Activated CD8-positive, alpha-beta memory T cell treated with anti-CD3 and anti-CD28 coated beads, Interleukin-2, amount 10 ng/mL, durations not matched to agents 7 days and 5 days (primary cell): ENCODE measurements at places on chromosomes 11 and 22. TPM values are rescaled to one million over a fixed set of nuclear protein-coding genes. Genes with fewer than 3 reads are reported as not detected.

TRPC6 gene
- total RNA-seq: not detected

IGF2 gene
- total RNA-seq: not detected

OR8K3 gene
- not detected for total RNA-seq

TMEM132A gene
- 0.52 TPM for total RNA-seq

DNA sequence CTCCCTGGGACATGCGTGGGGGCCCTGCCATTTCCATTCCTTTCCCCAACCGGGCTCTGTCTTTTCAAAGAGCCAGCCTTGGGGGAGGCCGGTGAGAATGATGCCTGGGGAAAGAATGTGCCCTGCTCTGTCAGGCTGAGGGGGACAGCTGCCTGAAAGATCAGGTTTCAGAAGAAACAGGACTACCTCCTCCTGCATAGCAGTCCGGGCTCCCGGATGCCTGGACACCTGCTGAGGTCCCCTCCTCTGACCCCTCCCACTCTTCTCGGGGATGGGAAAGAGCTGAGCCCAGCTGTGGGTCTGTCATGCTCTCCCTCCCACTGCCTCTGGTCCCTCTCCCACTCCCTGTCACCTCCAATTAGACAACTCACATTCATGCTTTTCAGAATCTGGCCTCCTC, 41.8 kb upstream of the CDON start:
- DNase-seq: no peak

- DNase-seq: no peak
Observed at GRCh38 chr22:49393526-49393925, 434.1 kb downstream of the BRD1 start.

GRCh38 chr11:64251016-64251752, at the start of gene PLCB3:
PLCB3 (plus strand) TSS chr11:64251530; CDS start chr11:64251650, 120 bp downstream.
- DNase-seq: peak; percentile 68

GRCh38 chr22:25572708-25573171, 8.3 kb downstream of the GRK3 start:
- DNase-seq: no peak

- peak; percentile 95 for DNase-seq
Observed at GRCh38 chr22:39960791-39961746, 872 bp downstream of the TMA7B start.
